ENCODE measurements at places on chromosomes 1 and 21. TPM values are rescaled to one million over a fixed set of nuclear protein-coding genes. Genes with fewer than 3 reads are reported as not detected.
A peak's percentile ranks its signal among the peaks of the same experiment; 100 is the strongest.

DNA sequence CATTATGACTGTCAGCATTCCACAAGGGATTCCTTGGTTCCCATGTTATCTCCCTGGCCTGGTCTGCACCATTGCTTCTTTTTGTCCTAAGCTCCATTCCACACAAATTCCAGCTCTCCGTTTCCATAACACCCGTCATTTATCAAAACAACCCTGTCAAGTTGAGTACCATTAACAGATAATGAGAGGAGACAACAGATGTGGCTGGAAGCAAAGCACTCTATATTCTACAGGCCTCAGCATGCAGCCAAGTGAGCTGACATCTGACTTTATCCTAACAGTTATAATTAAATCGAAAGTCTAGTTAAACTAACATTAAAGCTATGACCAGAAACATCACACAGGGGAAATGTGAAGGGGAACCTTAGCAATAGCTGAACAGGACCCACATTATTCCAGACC, 110.4 kb downstream of the RERE start:
- H3K27me3 ChIP-seq: no peaks in the 10 kb centered on the region
- peaks cover 3% of the 10 kb centered on the region for H3K4me1 ChIP-seq
- H3K27ac ChIP-seq: peak overlapping the region; percentile 4
- no peak overlapping the region for H3K4me3 ChIP-seq
- no peak for DNase-seq

DNA sequence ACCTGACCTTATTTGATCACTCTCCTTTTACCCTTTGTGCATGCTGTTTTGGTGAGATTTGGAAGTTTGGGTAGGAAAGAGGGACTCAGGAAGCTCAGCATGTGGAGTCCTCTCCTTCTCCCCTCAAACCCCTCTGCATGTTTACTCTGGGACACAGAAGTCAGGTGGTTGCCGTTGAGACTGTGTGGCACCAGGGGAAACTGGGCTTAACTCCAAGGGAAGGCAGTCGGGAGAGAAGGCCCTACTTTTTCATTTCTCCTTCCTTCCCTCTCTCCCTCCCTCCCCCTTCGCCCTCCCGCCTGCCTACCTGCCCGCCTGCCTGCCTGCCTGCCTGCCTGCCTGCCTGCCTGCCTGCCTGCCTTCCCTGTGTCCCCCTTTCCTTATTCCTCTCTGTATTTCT, 34.8 kb upstream of the TTC22 start:
- no peaks in the 10 kb centered on the region for H3K36me3 ChIP-seq
- DNase-seq: no peak
- H3K4me3 ChIP-seq: no peak overlapping the region
- H3K27ac ChIP-seq: peak overlapping the region; percentile 60
- H3K4me1 ChIP-seq: no peaks in the 10 kb centered on the region

Gene CHRM3
- 1.6 TPM for total RNA-seq

Gene RGS13
- 3.2 TPM for total RNA-seq

GRCh38 chr21:37224861-37225839, 42.0 kb downstream of the VPS26C start:
- DNase-seq: no peak
- no peaks in the 10 kb centered on the region for H3K27me3 ChIP-seq
- H3K4me3 ChIP-seq: no peak overlapping the region
- H3K36me3 ChIP-seq: peaks cover 7% of the 10 kb centered on the region
- H3K27ac ChIP-seq: no peak overlapping the region
- H3K4me1 ChIP-seq: no peaks in the 10 kb centered on the region

DNA sequence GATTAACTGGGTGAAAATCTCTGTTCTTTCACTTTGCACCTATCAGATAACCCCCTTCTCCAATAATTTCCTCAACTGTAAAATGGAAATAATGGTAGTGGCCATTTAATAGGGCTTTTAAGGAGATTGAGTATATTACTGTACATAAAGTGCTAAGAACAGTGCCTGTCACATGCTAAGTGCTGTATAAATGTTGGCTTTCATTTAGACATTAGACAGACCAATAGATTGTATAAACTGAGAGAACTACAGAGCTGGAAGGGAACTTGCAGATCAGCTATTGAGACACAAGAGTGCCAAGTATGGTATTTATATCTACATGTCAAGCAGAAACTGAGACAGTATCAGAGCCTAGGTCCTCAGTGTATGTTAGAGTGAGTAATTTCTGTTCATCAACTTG, 934.7 kb downstream of the PLA2G4A start:
- no peaks in the 10 kb centered on the region for H3K4me1 ChIP-seq
- H3K4me3 ChIP-seq: no peak overlapping the region
- H3K36me3 ChIP-seq: no peaks in the 10 kb centered on the region
- DNase-seq: no peak
- no peak overlapping the region for H3K27ac ChIP-seq
- H3K27me3 ChIP-seq: no peaks in the 10 kb centered on the region

- no peaks in the 10 kb centered on the region for H3K4me1 ChIP-seq
- no peak overlapping the region for H3K4me3 ChIP-seq
- no peaks in the 10 kb centered on the region for H3K27me3 ChIP-seq
These were observed 79.1 kb downstream of the CACNA1E start for GRCh38 chr1:181562395-181562794.

Gene S100A7A
- not detected for total RNA-seq

DNA sequence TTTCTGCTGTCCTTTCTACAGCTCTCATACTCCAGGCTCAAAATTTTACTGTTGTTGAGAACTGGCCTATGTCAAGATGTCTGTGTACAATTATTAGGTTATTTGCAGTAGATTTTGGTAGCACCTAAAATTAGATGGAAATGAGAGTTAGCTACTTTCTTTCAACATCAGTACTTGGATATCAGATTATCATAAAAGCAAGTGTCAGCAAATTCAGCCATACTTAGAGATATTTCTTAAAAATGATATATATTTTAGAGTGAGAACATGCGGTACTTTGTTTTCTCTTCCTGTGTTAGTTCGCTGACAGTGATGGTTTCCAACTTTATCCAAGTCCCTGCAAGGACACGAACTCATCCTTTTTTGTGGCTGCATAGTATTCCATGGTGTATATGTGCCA, 351.8 kb upstream of the LRRC7 start:
- no peak overlapping the region for H3K4me3 ChIP-seq
- H3K27me3 ChIP-seq: no peaks in the 10 kb centered on the region
- H3K4me1 ChIP-seq: no peaks in the 10 kb centered on the region
- no peaks in the 10 kb centered on the region for H3K36me3 ChIP-seq
- DNase-seq: no peak
- H3K27ac ChIP-seq: no peak overlapping the region

- H3K4me1 ChIP-seq: no peaks in the 10 kb centered on the region
- no peak overlapping the region for H3K4me3 ChIP-seq
- H3K36me3 ChIP-seq: no peaks in the 10 kb centered on the region
- no peak for DNase-seq
- H3K27me3 ChIP-seq: no peaks in the 10 kb centered on the region
These were observed 947 bp upstream of the RIT1 start for GRCh38 chr1:155912056-155912536.

- H3K27me3 ChIP-seq: no peaks in the 10 kb centered on the region
- H3K4me1 ChIP-seq: no peaks in the 10 kb centered on the region
- no peak for DNase-seq
- H3K27ac ChIP-seq: no peak overlapping the region
- H3K36me3 ChIP-seq: no peaks in the 10 kb centered on the region
These were observed 7.3 kb downstream of the SH2D1B start for GRCh38 chr1:162404550-162405160.

Gene ALPL
- 17.4 TPM for total RNA-seq

Gene TMEM240
- total RNA-seq: 3.5 TPM

Gene GNAI3
- 6.9 TPM for total RNA-seq

Gene SNRPE
- 51.8 TPM for total RNA-seq

Gene TMEM200B
- 12.1 TPM for total RNA-seq

- no peaks in the 10 kb centered on the region for H3K4me1 ChIP-seq
- no peak for DNase-seq
- H3K27ac ChIP-seq: no peak overlapping the region
- no peaks in the 10 kb centered on the region for H3K27me3 ChIP-seq
These were observed 28.9 kb downstream of the ODR4 start for GRCh38 chr1:186404454-186405051.

Gene DNAJC28
- 3.0 TPM for total RNA-seq

DNA sequence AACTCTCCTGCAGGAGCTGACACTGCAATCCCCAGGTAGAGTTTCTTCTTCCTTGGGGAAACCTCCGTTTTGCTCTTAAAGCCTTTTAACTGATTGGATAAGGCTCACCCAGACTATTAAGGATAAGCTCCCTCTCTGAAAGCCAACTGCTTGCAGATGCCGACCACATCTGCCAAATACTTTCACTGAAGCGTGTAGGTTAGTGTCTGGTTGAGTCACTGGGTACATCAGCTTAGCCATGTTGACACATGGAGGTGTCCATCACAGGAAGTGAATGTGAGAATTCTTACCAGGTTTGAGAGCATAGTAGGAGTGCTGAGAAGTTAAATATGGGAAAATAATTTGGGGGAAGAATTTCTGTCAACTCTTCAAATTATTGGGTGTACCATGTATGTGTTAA, 202.0 kb downstream of the AJAP1 start:
- H3K27ac ChIP-seq: no peak overlapping the region
- DNase-seq: no peak
- no peaks in the 10 kb centered on the region for H3K27me3 ChIP-seq
- H3K36me3 ChIP-seq: no peaks in the 10 kb centered on the region
- no peaks in the 10 kb centered on the region for H3K4me1 ChIP-seq
- no peak overlapping the region for H3K4me3 ChIP-seq

GRCh38 chr1:82517586-82517985, 716.9 kb downstream of the ADGRL2 start:
- no peak overlapping the region for H3K4me3 ChIP-seq
- H3K27ac ChIP-seq: no peak overlapping the region
- no peaks in the 10 kb centered on the region for H3K36me3 ChIP-seq
- no peaks in the 10 kb centered on the region for H3K4me1 ChIP-seq
- H3K27me3 ChIP-seq: no peaks in the 10 kb centered on the region
- DNase-seq: no peak

- H3K36me3 ChIP-seq: no peaks in the 10 kb centered on the region
- H3K27me3 ChIP-seq: no peaks in the 10 kb centered on the region
- no peaks in the 10 kb centered on the region for H3K4me1 ChIP-seq
- no peak overlapping the region for H3K27ac ChIP-seq
These were observed 33.4 kb downstream of the DOCK7 start for GRCh38 chr1:62654744-62655143.

Gene OR2T33
- not detected for total RNA-seq

GRCh38 chr1:41812051-41812450, 106.7 kb downstream of the HIVEP3 start:
- no peaks in the 10 kb centered on the region for H3K36me3 ChIP-seq
- no peaks in the 10 kb centered on the region for H3K27me3 ChIP-seq
- DNase-seq: no peak
- no peaks in the 10 kb centered on the region for H3K4me1 ChIP-seq
- no peak overlapping the region for H3K4me3 ChIP-seq
- H3K27ac ChIP-seq: no peak overlapping the region

DNA sequence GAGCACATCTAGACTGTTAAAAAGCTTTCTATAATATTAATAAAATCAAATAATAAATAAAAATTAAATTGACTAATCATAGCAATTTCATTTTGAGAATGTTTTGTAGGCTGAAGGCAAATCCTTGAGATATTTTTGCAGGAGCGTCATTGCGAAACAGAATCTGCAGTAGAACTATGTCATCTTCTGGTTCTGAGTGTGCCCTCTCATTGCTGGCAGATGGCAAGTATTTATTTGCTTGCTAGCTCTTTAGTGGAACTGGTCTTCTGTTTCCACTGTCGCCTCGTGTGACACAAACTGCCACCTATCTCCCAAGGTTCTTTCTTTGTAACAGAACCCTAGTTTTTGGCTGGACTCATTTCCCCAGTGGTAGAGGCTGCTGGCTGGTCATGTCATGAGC, 19.0 kb upstream of the IRF2BP2 start:
- no peak overlapping the region for H3K4me3 ChIP-seq
- H3K27ac ChIP-seq: no peak overlapping the region
- H3K4me1 ChIP-seq: no peaks in the 10 kb centered on the region
- no peaks in the 10 kb centered on the region for H3K27me3 ChIP-seq
- DNase-seq: no peak

- H3K27me3 ChIP-seq: no peaks in the 10 kb centered on the region
- H3K36me3 ChIP-seq: no peaks in the 10 kb centered on the region
- DNase-seq: no peak
- H3K4me1 ChIP-seq: no peaks in the 10 kb centered on the region
- H3K4me3 ChIP-seq: no peak overlapping the region
- no peak overlapping the region for H3K27ac ChIP-seq
These were observed 117.6 kb upstream of the CD34 start for GRCh38 chr1:208028526-208028925.

GRCh38 chr1:153946622-153947241, at the start of gene DENND4B:
DENND4B (minus strand) TSS chr1:153946718; CDS start chr1:153944374, 2,344 bp downstream.
- peak within 1 kb of the TSS; percentile 92 for H3K4me3 ChIP-seq
- peak; percentile 73 for DNase-seq
- no peaks in the 10 kb centered on the region for H3K4me1 ChIP-seq
- peaks cover 3% of the 10 kb centered on the region for H3K36me3 ChIP-seq
- H3K27ac ChIP-seq: peak within 1 kb of the TSS; percentile 95

DNA sequence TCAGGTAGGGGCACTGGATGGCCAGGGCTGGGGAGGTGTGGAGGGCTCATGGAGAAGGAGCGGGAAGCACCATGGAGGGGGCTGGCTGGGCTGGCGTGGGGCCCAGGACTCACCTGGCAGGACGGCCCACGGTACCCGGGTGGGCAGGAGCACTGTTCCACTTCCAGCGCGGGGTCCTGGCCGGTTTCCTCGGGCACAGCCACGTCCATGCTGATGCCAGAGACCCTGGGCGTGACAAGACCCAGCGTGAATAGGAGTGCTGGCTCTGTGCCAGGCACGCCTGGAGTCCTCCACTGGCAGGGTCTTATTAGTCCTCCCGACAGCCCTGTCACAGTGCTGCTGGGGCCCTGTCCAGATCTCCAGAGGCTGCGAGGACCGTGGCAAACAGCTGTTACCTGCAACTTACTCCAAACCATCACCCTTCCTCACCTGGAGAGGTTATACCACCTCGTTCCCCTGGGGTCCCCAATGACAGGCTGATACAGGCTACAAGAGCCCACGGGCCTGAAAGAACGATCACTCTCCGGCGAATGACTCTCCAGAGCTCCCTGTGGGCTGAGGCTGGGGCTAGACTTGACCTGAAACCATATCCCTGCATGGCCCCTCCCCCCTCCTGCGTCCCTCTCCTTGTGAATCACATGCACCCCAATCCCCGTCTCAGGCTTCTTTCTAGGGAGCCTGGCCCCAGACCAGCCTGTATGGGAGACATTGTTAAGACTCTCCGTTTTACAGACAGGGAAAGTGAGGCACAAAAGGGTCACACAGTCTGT, 62.1 kb downstream of the HSPG2 start:
- peak overlapping the region; percentile 9 for H3K27ac ChIP-seq
- no peaks in the 10 kb centered on the region for H3K27me3 ChIP-seq
- no peak overlapping the region for H3K4me3 ChIP-seq
- H3K36me3 ChIP-seq: peaks cover under 1% of the 10 kb centered on the region
- peaks cover 7% of the 10 kb centered on the region for H3K4me1 ChIP-seq

Gene KCNA2
- total RNA-seq: 0.33 TPM

DNA sequence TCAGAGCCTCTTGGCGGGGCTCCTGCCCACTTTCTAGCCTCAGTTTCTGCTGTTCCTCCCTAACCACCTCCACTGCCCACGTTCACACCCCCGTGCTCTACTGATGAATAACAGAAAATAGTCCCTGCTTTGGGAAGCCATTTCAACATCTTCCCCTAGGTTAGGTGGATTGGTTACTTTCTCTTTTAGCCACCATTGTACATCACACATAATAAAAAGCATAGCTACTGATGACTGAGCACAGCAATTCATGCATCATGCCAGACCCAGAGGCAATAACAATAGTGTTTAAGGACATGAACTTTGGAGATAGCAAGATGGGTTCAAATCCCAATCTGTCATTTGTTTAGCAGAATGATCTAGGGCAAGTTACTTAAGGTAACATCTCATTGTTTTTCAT, 74.6 kb downstream of the COLGALT2 start:
- no peak for DNase-seq
- H3K36me3 ChIP-seq: no peaks in the 10 kb centered on the region

GRCh38 chr1:76625886-76626678, 241.2 kb upstream of the ST6GALNAC5 start:
- no peak overlapping the region for H3K27ac ChIP-seq
- H3K4me3 ChIP-seq: no peak overlapping the region
- H3K36me3 ChIP-seq: no peaks in the 10 kb centered on the region
- DNase-seq: no peak
- H3K4me1 ChIP-seq: no peaks in the 10 kb centered on the region

Gene TSEN15
- 25.0 TPM for total RNA-seq

Measured in breast epithelium (tissue), 4 donors.